ENCODE measurements at places on chromosomes 4 and X.

- no peak for DNase-seq
Measured at GRCh38 chr4:56050625-56051024, 101.9 kb downstream of the CEP135 start.

- no peak for DNase-seq
Measured at GRCh38 chrX:146755214-146755613, 54.4 kb upstream of the CXorf51B start.

DNA sequence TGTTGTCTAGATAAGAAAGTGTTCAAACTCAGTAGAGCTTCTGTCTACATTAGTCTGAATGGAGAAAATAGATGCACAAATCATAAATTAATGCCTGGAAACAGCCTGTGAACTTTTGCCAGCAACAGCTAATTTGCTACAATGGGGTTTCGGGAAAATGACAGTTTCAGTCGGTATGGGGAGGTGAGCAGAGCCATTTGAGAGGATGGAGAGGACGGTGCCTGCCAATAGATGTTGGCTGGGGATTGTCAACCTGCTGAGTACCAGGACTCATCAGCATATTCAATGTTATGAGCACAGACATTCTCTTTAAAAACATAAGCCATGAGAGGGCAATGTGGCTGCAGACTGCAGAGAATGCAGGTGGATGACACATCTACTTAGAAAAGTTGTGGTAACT, 230.3 kb upstream of the PCDH18 start:
- DNase-seq: no peak

GRCh38 chrX:46218373-46218772, 326.8 kb downstream of the ZNF674 start:
- no peak for DNase-seq

DNA sequence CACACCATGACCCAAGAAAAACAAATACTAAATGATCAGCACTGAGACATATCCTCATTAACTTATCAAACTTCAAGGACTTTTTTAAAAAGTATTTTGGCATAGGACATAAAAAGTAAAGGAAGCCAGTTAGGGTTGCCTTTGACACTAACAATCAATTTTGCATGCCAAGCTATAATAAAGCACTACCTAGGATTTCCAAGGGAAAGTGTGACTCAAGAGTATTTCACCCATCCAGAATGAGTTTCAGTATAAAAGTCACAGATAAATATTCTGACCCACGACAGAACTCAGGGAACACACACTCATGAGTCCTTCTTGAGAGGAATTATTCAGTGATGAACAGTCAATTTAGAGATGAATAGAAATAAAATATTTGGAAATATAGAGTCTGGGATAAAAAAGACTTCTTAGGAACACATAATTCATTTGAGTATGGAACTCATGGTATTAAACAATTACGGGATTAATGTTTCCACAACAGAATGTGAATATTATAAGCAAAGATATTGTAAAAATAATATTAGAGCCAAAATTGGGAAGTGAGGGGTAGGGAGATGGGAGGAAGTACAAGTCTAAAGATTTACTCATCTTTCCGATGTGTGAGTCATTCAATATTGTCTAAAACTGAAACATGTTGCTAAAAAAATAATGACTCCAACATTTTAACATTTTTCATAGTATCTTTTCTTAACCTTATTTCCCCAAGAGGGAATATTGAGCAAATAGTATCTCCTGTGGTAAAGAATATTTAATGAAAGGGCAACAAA, 143.5 kb upstream of the LNX1 start:
- DNase-seq: no peak

GRCh38 chr4:100588076-100588475, 70.3 kb upstream of the EMCN start:
- DNase-seq: no peak

DNA sequence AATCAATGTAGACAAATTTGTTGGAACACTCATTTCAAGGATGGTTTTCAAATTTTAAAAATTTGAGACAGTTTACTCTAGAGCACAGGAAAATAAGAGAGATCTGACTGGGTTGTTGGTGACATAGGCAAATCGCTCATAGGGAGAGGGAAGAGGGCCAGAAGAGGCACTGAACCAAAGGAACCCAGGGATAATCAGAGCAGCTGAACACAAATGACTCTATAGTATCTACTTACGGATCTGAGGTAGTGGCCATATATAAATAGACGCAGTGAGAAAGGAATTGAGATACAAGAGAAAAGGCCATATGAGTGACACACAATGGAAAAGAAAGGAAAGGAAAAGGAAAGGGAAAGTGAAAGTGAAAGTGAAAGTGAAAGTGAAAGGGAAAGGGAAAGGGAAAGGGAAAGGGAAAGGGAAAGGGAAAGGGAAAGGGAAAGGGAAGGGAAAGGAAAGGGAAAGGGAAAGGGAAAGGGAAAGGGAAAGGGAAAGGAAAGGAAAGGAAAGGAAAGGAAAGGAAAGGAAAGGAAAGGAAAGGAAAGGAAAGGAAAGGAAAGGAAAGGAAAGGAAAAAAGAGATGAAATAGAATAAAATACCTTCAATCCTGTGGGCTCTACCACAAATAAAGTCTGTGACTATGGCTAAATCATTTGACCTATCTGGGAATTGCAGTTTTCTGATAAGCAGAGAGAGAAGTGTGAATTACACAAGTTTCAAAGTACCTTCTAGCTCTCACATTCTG, 759.2 kb downstream of the DMD start:
- no peak for DNase-seq

GRCh38 chr4:26296514-26296913, 24.3 kb upstream of the RBPJ start:
- no peak for DNase-seq

DNA sequence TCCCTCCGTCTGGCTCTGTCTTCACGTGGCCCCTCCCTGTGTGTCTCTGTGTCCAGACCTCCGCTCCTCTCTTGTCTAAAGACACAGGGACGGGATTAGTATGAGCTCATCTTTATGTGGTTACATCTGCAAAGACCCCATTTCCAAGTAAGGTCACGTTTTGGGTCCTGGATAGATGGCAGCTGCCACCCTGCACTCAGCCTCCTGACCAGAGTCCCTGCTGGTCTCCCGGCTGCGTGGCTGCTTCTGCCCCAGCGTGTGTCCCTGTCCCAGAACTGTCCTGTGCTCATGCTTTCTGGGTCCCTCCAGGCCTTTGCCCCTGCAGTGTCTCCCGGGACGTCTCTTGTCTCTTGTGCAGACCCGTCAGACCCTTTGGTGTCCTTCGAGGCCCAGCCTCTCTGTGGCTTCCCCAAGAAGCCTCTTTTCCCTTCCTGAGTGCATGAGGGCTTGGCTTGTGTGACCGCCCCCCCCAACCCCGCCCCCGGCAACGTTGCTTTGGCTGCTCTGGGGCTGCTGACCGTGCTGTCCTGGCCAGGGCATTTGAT, 107.3 kb downstream of the PSAPL1 start:
- DNase-seq: no peak

DNA sequence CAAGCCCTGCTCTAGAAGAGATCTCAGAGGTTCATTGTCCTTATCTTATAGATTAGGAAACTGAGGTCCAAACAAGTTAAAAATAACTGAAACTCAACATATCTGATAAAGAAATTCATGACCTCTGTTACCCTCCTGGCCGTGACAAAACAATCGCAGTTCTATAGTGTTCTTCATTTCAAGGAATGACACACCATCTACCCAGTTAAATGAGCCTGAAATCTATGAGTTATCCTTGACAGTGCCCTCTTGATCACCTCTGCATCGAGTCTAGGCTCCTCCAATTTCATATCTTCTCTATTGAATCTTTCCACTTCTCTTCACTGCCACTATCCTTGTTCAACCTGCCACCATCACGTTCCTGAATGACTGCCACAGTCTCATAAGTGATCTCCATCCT, 325.3 kb upstream of the TEX13C start:
- DNase-seq: no peak

DNA sequence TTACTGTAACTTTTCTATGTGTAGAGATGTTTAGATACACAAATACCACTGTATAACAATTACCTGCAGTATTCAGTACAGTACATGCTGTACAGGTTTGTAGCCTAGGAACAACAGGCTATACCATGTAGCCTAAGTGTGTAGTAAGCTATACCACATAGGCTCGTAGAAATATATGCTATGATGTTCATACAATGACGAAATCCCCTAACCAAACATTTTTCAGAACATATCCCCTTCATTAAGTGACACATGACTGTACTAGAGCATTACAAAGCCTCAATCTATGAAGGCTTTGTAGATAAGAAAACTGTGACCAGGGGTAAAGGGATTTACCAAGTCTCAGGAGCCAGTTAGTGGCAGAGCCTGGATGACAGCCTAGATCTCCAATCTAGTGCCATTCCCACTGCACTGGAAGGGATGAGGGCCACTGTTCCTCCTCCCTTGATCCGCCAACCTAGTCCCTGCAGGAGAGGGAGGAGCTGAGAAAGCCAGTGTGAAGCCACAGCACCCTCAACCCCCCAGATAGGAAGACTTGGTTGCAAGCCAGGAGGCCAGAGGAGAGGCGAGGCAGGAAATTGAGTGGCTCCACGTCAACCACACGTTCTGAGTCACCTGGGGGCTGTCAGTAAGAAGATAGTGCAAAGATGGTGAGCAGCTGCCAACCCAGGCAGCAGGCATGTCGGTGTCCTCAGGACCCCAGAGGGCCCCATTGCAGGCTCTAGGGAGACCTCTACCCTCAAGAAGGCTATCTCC, 227.7 kb downstream of the BCOR start:
- DNase-seq: peak; percentile 63

GRCh38 chrX:19557822-19558221, 42.5 kb upstream of the MAP3K15 start:
- DNase-seq: no peak

DNA sequence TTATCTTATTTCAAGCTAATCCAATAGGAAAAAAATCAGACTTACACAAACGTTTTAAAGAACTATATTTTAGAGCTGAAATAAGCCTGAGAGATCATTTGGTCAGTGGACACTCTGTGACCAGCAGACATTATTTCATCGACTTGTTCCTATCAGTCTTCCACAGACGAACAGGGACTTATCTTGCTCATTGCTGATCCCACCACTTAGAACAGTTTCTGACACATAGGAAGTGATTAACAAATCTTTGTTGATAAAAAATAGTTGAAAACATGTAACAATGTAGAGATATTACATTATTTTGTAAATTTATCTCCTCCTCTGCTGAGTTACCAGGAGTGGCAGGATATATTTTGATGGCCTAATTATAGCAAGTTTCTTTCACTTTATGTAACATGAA, 65.8 kb downstream of the TAPT1 start:
- no peak for DNase-seq

- no peak for DNase-seq
Measured at GRCh38 chr4:26342328-26343037, 21.7 kb downstream of the RBPJ start.

- no peak for DNase-seq
Measured at GRCh38 chr4:110175634-110176033, 22.8 kb downstream of the ELOVL6 start.

- no peak for DNase-seq
Measured at GRCh38 chr4:127246963-127247952, 385.5 kb upstream of the INTU start.
